ENCODE measurements at places on chromosomes 2 and 18.
A peak's percentile ranks its signal among the peaks of the same experiment; 100 is the strongest.

DNA sequence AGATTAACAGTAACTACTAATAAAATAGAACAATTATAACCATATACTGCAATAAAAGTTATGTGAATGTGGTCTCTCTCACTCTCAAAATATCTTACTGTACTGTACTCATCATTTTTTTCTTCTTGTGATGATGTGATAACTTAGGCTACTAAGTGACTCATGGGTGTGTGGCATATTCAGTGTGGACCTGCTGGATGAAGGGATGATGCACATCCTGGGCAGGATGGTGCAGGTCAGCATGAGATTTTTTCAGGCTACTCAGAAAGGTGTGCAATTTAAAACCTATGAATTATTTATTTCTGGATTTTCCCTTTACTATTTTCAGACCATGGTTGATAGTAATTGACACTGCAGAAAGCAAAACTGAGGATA is 90.7 kb downstream of the NCKAP5 start:
- no peak for DNase-seq

- DNase-seq: peak; percentile 38
These were observed 106.4 kb downstream of the POLE4 start for GRCh38 chr2:75064691-75065396.

DNA sequence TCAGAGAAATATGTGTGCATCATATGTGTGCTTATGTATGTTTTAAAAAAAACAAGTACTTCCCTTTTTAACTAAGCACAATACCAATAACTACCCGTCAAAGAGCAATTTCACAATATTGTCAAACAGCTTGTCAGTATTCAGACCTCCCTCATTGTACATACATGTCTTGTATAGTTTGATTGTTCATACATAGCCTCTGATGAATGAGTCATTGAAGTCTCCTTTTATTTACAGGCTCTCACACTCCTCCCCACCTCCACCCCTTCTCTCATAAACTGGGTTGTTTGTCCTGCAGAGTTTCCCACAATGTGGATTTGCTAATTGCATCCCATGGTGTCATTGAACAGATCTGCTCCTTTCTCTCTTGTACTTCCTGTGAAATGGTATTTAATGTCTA is 132.8 kb upstream of the L3MBTL4 start:
- no peak for DNase-seq

- DNase-seq: no peak
These were observed 77.3 kb downstream of the DSC3 start for GRCh38 chr18:30965237-30965636.

DNA sequence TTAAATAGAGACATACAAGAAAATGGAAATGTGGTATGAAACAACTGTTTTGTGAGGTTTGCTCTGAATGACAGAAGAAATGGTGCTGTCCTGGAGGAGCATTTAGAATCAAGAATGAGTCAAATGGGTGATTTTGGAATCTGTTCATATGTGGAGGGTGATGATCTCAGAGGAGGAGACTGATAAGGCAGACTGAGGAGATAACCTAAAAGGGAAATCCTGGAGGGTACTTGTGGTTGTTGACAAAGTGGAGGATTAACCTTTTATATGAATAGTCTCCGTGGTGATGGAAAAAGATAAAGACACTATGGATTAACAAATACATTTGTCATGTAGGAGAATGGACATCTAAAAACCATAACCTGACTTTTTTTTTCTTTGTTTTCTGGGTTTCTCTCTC is 74.1 kb downstream of the MMADHC start:
- no peak for DNase-seq

DNA sequence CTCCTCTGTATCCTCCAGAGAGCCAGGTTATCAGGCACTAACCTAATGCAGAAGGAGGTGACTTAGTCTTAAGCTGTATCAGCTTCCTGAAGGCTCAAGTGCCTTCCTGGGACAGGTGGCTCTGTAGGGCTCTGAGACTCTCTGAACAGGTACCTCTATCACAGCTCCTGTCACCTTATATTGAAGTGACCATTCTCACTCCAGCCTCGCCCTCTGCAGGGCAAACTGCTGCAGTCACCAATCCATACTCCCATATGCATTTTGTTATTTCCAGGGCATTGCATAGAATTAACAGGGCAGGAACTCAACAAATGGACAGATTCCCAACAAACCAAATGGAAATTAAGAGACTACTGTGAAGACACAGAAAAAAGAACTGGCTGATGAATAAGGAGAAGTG is 203.0 kb upstream of the REV1 start:
- DNase-seq: no peak
